ENCODE measurements at places on chromosomes 3 and 15.

DNA sequence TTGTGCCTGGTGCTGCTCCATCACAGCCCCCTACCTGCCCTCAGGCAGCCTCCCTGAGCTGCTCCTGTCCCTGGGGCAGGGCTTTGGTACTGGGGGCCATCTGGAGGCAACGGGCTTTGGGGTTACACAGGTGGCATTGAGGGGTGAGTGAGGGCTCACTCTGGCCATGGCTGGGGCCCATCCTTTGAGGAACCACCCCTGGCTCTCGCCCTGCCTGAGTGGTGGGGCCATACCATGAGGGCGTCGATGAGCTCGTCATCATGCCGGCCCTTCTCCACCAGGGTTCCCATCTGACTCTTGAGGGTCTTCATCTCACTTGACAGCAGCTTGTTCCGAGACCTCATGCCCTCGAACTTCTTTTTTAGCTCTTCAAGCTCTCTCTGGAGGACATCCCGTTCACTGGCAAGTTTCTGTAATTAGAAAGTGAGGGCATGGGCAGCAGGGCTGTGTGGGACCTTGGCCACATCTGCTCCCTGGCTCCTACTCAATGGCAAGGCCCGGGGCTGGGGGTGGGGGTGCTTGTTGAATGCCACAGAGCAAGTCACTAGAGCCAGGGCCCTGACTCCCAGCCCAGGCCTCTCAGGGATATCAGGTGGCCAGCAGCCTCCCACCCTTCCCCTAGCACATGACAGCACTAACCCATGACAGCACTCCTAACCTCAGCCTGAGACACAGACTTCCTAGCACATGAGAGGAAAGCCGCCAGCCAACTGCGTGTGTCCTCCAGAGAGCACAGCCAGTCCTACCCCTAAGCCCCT is 33.5 kb downstream of the CCDC13 start:
- no peak for DNase-seq

- no peak for DNase-seq
Observed at GRCh38 chr3:154496978-154497377, 67.0 kb upstream of the GPR149 start.

- DNase-seq = no peak
Observed at GRCh38 chr15:33234020-33234461, 39.5 kb upstream of the FMN1 start.

DNA sequence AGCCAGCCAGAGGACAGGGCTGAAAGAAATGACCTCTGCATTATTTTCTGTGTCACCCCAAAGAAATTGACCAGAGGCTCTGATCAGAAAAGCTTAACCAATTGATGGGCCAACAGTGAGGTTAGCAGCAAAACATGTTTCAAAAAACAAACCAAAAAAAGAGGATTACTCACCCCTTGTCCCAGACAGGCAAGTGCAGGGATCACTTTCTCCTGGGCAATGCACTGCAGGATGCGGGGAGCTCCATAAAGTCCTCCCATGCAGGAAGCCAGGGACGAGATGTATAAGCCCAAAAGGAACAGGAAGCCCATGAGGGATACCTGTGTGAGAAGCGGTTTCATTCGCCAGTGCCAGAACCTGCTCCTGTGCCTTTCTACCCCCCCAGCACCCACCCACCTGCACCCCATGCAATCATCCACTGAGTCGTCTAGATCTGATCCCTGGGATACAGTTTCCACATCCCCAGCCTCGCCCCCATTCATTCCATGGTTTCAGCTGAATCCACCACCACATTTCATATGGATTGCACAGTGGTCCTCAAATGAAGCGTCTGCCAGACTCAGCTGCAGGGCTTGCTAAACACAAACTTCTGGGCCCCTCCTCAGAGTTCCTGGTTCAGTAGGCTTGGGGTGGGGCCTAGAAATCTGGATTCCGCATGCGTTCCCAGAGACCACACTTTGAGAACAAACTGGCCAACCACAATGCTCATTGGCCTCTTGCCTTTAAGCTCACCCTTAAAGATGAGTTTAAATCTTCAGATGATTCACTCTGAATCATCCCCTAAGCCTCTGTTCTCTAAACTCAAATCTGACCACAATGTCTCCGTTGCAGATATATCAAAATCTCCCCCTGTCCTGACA is 54.4 kb upstream of the HEG1 start:
- no peak for DNase-seq

- DNase-seq = no peak
Observed at GRCh38 chr3:15983693-15984092, 185.9 kb upstream of the ANKRD28 start.

- peak; percentile 28 for DNase-seq
Observed at GRCh38 chr15:40081691-40082194, 26.9 kb downstream of the BMF start.

DNA sequence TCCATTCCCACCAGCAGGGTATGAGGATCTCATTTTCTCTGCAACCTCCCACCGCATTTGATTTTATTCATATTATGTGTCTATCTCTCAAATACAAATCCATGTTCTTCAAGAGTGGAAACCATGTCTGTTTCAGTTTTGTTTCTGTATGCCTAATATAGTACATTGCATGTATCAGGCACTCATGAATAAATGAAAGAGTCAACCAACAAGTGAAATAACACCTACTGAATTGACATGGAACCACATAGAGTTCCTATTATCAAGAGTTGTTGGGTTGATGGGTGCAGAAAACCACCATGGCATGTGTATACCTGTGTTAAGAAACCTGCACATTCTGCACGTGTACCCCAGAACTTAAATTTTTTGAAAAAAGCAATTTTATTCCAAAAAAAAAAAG is 466.8 kb downstream of the LPP start:
- DNase-seq = no peak

DNA sequence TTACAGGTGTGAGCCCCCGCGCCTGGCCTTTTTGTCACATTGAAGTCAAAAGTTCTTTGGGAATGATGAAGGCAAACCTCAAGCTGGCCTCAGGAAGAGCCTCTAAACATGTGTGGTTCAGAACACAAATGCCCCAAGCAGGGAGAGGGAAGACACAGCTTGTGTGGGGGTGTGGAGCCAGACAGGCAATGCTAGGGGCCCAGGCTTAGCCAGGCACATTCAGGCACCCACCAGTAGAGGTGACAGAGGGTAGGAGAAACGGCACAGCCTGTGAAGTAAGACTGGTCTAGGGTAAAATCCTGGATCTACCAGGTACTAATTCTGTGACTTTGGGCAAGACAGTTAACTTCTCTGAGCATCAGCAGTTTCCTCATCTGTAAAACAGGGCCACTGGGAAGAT is 3.5 kb downstream of the HDC start:
- no peak for DNase-seq

DNA sequence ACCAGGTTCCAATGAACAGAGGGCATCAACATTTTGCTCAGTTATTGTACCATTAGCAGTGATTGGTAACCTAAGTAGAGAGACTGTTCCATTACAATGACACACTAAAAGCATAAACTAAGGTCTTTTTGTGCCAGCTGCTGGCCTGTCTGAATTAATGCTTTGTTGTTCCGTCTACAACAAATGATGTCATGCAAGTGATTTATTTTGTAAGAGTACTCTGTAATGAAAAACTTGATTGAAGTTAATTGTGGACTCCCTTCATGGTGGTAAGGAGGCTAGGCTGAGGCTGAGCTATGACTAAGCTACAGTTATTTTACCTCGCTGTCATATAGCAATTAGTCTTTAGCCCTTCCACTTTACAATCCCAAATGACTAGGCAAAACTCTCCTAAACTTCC is 23.2 kb downstream of the RCN2 start:
- DNase-seq = no peak

DNA sequence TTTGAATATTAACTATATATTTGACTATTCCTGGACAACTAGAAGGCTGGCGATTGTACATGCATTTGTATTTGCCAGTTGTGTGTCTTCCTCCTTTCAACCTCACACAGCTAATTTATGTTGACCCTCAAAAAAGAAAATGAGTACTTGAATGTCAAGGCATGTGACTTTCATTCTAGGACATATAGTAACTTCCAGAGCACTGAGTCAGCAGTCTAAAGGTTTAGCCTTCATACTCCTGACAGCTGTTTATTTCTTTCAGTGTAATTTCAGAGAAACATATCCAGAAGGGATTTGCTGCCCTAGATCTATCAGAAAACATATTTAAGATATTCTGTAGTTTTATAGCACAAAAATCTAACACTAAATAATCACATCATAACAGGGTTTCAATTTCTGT is 74.6 kb upstream of the GOLGA8J start:
- DNase-seq = no peak

- DNase-seq = peak; percentile 91
Observed at GRCh38 chr15:24956111-24956838, 1.5 kb downstream of the SNRPN start.

DNA sequence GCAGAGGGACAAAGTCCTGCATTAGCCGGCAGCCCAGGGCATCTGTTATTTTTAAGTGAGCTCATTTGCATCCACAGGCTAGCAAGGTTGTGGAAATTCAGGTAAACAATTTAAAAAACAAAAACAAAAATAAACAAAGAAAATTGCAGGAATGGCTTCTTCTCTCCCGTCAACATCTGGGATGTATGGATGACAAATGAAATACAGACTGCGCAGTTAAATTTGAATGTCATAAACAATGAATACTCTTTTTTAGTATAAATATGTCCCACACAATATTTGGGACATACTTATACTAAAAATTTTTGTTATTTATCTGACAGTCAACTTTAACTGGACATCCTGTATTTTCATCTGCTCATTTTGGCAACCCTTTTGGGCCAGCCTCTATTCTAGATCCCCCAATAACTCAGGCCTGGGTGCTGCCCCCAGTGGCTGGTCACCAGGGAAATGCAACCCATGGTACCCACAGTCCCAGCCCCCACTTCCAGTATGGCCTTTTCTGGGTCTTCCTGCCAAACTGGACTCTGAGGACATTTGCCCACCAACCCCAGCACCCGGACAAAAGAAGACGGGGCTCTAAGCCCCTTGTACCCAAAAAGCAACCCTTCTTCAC is 12.7 kb downstream of the GRM2 start:
- DNase-seq = no peak

DNA sequence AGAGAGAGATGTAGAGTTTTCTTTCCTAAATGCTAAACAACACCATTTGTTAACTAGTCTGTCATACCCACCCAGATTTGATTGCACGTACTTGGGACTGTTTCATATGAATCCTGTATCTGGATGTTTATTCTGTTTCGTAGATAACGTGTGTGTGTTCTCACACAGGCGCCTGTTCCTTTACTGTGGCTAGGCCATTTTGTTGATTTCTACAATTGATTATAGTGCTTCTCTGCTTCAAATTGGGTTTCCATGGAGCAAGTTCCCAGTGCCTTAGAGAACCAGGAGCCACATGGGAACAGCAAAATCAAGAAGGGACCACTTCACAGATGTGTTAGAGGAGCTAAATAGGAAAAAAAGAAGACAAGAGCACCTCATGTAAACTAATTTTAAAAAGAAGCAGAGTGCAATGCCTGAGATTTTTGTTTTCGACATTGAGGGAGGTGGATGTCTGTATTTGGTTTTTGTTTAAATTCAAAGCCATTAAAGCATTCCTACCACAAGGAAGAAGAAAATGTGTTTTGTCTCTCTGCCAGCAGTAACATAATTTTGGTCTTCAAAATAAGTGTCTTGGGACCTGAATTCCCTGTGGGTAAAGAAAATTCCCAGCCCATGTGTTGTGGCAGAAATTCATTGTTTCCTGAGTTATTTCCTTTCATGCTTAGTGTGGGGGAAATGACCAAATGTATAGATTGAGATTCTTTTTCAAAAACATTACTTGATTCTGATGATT is 424.0 kb upstream of the C2CD4B start:
- no peak for DNase-seq

DNA sequence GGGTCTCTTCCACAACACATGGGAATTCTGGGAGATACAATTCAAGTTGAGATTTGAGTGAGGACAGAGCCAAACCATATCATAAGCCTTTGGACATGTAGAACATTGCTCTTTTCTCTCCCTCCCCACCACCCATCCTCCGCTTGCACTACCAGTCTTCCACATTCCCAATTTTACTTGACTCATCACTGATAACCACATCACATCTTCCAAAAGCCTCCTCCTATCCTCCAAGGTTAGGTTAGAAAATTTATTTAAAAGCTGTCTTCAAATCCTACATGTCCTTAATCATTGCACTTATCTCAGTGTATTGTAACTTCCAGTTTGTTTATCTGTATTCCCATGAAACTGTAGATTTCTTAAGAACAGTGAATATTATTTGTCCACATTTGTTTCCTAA is 10.4 kb downstream of the ZBED2 start:
- DNase-seq = no peak

- no peak for DNase-seq
Observed at GRCh38 chr15:58731756-58732535, 17.6 kb downstream of the ADAM10 start.

DNA sequence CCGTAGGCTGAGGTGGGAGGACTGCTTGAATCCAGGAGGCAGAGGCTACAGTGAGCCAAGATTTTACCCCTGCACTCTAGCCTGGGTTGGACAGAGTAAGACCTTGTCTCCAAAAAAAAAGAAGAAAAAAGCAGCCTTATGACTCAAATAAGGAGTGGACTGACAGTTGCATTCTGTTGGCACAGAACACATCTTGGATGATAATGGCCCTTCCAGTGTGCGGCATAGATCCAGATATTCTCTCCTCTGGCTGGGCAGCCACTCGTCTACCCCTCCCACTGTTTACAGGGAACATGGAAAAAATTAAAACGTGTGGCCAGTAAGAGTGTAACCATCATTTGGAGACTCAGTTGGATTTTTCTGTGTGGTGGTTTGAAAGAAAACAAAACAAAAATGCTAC is 118.6 kb upstream of the RNF7 start:
- DNase-seq = no peak

DNA sequence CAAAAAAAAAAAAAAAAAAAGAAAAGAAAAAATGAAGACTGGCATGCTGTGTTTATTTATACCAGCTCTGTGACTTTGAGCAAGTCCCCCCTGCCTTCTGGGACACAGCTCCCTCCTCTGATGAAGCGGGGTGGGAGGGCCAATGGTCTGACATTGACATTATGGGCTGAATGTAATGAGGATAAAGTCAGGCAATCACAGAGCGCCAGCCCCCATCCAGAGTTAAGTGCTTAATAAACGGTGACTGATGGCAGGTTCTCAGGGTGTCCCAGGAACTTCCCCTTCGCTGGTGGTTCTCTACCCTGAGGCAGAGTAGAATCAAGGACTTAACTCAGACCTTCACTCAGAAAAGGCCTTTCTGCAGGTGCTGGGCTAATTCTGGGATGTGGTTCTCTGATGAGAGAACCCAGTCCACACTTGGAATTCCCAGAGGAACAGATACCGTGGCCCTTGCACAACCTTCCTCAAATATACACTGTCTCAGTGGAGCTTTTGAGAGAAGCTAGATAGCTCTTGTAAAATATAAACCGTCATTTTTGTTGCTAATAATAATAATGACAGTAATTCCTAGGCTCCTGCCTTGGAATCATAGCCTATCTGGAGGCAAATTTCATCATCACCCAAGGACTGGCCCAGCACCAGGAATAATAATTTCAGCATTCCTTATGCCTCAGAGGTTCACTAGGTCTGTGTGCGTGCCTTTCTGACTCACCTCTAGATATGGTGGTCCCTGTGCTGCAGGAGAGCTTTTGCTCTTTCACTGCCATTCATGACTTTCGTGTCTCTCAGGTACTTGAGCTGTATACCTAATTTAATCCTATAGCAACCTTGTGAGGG is 115.8 kb downstream of the RPLP1 start:
- no peak for DNase-seq
